Left forelimb (tissue), 1 donor: ENCODE measurements at places on chromosomes 5 and 9.

DNA sequence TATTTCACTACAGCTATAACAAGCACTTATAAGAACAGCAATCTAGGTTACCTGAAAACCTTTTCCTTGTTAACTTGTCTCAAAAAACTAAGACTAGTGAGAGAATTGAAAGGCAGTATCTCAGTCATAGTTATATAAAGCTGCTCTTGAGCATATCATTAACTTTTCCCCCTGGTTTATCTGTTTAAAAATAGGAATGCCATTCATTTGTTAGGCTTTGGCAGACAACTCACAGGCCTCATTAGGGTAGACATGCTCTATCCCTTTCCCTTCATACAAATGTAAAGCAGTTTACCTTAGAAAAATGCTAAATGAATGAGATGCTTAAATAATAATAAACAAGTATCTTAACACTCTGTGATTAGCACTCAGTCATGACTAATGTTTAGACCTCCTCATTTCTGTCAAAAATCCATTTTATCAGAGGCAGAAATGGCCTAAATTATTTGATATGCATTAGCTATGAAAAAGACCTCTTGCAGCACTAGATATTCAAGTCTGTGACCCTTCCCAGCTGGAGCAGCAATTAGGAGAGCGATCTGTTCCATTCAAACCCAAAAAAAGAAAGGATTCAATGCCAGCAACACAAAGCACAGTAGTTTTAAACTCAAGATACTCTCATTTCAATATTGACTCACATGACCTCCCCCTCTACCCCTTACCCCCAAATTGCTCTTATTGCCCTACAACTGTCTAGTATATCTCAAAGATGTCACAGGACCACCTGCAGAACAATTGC, 1578.8 kb upstream of the WWC1 start:
- DNase-seq = no peak

GRCh38 chr5:62590387-62590786, 11.8 kb downstream of the LRRC70 start:
- DNase-seq = no peak

DNA sequence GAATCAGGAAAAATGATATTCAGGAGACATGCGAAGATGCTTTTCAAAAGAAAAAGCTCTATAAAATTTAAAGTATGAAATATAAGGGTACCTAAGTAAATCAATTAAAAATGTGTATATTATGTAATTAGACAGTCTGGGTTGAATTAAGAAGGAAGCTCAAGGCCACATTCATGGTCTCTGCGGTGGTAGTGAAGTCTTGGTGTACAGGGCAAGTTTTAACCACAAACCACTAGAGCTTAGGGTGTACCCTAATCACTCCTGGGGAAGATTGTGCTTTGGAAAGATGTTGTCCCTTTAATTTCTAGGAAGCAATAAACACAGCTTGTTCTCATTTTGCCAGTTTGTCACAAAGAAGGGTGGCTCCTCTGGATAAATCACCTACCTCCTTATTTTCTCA, 287.2 kb upstream of the ZNF608 start:
- no peak for DNase-seq

DNA sequence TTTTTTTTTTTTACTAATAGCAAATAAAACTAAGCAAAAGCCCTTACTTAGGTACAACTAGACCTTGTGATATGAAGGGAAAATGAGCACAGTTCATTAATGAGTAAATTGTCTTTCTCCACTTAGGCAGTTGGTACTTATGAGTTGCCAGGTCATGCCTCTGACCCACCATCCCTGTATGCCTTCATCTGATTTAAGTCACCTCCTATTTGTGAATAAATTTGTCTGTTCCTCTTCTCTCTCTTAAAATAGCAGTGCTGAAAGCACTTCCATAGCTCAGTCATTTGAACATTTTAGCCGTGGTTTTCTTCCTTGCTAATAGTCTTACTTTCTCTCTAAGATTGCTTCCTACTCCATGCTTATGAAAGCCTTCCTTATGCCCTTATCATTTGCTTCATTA, 61.4 kb downstream of the SLC44A1 start:
- no peak for DNase-seq

DNA sequence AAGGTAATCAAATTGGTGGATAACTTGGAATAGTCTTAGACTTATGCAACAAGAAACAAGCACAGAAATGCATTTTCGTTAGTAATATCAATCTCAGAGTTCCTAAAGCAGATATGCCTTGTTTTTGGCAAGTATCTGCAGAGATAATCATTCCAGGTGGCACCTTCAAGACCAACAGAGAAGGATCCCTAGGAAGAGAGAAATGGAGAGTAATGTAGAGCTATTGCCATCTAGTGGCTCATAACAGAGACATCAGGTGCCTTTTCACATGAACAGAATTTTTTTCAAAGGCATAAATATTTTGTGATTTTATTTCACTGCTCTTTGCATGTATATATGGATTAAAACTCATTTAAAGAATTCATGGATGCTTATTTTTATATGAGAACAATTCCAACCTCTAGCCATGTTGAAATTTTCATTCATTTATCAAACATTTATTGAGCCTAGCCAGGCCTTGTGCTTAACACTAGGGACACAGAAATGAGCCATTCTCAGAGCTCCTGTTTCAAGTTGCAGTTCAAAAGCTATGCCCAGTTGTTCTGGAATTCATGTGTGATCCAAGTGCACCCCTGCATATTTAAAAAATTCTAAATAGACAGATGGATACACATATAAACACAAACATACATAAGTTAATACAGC, 117.5 kb upstream of the OR13F1 start:
- DNase-seq = no peak

- no peak for DNase-seq
Observed at GRCh38 chr5:151880324-151880723, 44.3 kb downstream of the GLRA1 start.

GRCh38 chr5:126981701-126982100, 48.7 kb downstream of the MARCHF3 start:
- no peak for DNase-seq

- DNase-seq = no peak
Observed at GRCh38 chr5:74885170-74885569, 19.0 kb upstream of the FAM169A start.

GRCh38 chr9:100911273-100911672, 117.3 kb upstream of the PLPPR1 start:
- DNase-seq = no peak

DNA sequence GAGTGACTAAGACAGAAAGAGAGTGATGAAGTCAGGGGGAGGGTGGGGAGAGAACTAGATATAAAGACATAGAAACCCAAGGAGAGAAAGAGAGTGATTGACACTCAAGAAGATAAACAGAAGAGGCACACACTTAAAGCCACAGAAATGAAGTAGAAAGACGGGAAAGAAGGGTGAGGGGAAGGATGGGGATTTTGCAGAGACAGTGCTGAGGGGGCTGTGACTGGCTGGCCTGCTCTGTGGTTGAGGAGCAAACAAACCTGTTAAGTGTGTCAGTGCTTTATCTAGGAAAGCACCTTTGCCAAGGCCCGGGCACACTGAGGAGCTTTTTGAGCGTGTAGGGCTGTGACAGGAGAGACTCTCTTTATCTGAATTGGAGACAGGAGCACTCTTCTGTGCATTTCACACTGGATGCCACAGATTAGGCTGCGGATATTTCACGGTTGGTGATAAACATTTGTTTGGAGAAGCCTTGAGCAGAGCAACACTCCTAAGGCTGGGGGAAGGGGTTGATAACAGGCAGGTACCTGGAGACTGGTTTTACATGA, 109.1 kb downstream of the DOCK2 start:
- no peak for DNase-seq

DNA sequence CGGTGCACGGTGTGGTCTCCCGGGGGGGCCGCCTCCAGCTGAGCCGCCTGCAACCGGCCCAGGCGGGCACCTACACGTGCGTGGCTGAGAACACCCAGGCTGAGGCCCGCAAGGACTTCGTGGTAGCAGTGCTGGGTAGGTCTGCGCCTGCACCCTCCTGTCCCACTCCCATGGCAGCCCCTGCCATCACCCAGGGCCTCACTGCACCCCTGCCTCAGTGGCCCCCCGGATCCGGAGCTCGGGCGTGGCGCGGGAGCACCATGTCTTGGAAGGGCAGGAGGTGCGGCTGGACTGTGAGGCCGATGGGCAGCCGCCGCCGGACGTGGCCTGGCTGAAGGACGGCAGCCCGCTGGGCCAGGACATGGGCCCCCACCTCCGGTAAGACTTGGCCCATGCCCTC, 53.8 kb upstream of the ASS1 start:
- no peak for DNase-seq

GRCh38 chr9:137875846-137876245, 1.7 kb upstream of the CACNA1B start:
- no peak for DNase-seq

GRCh38 chr5:34053571-34054399, 10.8 kb upstream of the C1QTNF3 start:
- DNase-seq = no peak

DNA sequence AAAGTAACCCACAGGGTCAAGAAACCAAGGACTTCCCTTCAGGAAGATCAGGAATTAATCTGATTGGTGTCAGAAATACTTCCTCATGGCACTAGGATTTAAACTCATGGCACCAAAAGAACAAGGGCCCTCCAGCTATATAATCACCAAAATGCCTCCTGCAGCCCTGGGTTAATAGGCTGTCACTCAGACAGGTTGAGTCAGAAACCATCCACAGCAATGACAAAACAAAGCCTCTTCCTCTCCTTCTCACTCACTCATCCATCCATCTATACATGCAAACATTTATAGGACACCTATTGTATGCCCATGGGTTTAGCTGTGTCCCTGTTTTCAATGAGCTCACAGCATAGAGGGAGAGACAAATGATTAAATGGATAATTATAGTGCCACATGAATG, 62.5 kb upstream of the SPOCK1 start:
- DNase-seq = no peak

DNA sequence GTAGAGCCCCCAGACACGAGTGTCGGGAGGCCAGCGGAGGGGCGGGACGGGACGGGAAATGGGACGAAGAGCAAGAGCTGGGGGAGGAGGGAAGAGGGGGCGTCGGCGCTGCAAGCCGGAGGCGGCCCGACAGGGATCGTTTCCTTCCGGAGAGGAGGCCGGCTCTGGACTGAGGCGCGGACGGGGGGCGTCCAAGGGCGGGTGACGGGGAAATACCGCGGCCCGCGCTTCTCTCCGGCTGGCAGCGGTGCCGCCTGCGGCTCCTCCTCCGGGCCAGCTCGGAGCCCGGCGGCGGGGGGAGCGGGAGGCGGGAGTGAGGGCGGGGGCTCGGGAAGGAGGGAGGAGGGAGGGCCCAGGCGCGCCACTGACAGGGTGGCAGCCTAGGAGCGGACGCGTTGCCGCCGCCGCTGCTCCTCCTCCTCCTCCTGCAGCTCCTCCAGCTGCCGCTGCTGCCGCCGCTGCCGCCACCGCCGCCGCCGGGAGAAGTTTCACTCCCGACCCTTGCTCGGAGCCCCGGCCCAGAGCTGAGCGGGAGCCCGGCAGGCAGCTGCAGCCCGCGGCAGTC, at the start of gene CHSY3:
CHSY3 (plus strand) TSS at position 364 of the 565 bp plus-strand sequence.
- peak; percentile 93 for DNase-seq

DNA sequence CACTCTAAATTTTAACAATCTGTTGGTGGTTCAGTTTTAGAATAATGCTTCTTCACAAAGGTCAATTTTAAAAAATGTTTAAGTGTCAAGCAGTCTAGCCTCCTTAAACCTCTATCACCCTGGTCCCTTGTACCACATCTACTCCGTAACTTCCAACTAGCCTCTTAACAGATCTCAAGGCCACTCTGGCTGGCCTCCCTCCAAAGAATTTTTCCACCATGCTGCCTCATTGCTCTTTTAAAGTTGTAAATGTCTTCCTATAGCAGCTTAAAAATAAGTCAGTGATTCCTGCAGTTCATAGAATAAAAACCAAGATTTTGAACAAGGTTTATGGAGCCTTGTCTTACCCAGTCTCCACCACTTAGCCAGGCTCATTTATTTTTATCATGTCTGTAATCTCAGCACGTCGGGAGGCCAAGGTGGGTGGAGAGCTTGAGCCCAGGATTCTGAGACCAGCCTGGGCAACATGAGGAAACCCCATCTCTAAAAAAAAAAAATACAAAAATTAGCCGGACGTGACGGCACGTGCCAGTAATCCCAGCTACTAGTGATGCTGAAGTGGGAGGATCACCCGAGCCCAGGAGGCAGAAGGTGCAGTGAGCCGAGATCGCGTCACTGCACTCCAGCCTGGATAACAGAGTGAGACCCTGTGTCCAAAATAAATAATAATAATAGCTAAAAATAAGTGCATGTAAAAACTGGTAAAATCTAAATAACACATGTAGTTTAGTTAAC, 924.9 kb upstream of the DMAC1 start:
- no peak for DNase-seq

DNA sequence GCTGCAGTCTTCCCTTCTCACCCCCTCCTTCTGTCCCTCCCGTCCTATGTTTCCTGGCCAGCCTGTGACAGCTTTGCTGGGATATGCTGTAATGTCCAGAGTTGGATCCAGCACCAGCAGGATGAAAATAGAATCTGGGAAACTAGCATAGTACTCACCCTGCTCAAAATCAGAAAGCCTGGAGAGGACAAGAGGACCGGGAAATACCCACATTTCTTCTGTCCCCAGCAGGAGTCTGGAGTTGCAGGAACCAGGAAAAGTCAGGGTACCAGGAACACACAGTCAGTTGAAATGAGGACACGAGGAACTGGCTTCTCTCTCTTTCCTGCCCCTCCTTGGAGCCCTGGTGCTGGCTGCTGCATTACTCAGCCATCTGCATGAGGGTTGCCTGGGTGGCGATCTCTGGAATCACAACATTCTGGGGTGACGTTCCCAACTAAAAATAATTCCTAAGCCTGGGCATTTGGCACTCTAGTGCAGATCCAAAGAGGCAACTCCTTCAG, 59.6 kb upstream of the NFIL3 start:
- DNase-seq = no peak

DNA sequence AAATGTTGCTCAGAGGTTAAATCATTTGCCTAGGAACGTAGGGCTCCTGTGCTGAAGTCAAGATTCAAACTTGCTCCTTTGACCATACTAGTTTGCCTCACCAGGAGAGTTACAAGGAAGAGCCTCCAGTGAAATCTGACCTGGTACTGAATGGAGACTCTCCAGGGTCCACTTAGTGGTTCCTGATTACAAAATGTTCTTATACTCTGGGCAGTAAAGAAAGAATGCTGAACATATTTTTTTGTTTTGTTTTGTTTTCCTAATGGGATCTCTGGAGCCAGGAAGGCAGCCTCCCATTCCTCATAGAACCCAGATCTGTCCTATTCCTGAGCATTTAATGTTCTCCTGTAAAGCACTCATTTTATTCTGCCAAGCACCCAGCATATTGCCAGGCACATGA, 256.5 kb upstream of the CLINT1 start:
- DNase-seq = no peak

- no peak for DNase-seq
Observed at GRCh38 chr5:176875783-176876505, 23.2 kb downstream of the HK3 start.

DNA sequence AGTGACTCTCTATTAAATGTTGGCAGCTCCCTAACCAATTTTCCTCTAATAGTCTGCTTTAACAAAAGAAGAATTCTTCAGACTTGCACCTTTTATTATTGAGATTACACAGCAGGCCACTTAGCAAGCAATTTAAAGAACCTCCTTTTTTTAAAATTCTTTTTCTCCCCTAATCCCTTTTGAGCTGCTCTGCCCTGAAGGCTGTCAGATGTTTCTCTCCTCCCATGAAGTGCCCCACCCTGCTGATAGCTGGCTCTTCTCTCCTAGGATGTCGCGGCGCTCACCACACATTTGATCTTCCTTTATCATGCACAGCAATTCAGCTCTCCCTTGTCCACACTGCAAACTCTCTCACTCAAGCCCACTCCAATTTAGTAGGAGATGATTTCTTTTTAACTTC, 1471.1 kb upstream of the ACO1 start:
- no peak for DNase-seq
